ENCODE measurements at places on chromosomes 2 and 18. TPM values are rescaled to one million over a fixed set of nuclear protein-coding genes. Genes with fewer than 3 reads are reported as not detected.

GRCh38 chr2:30367232-30368070 lies 79.6 kb upstream of the LCLAT1 start:
- DNase-seq = no peak
- no peak overlapping the region for H3K27ac ChIP-seq
- H3K27me3 ChIP-seq = no peaks in the 10 kb centered on the region
- no peak overlapping the region for H3K4me3 ChIP-seq
- H3K36me3 ChIP-seq = no peaks in the 10 kb centered on the region

The AGBL5 gene
- 16.0 TPM for total RNA-seq

- peaks cover 12% of the 10 kb centered on the region for H3K4me1 ChIP-seq
- DNase-seq = no peak
- no peak overlapping the region for H3K4me3 ChIP-seq
- no peaks in the 10 kb centered on the region for H3K36me3 ChIP-seq
- H3K27ac ChIP-seq = no peak overlapping the region
Observed at GRCh38 chr2:215998636-215999035, 14.7 kb downstream of the MREG start.

- no peaks in the 10 kb centered on the region for H3K36me3 ChIP-seq
- no peak overlapping the region for H3K27ac ChIP-seq
- H3K4me3 ChIP-seq = no peak overlapping the region
- peak; percentile 40 for DNase-seq
Observed at GRCh38 chr2:233817995-233818638, 36.2 kb downstream of the HJURP start.

DNA sequence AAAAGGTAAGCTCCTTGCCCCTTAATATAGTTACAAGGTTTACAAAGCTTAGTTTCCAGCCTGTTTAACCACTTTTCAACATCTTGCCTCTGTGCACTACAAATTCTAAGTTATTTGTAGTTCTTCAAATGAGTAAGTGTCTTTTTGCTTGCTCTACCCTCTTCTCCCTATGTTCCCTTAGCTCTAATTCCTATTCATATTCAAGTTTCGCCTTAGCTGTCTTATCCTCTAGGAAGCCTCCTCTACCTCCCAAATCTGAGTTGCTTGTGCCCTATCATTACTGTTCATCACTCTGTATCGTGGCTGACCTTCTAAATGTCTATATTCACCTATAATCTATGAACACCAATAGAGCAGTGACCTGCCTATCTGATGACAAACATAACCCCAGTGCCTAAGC lies 25.3 kb downstream of the NRXN1 start:
- no peaks in the 10 kb centered on the region for H3K36me3 ChIP-seq
- no peak for DNase-seq
- H3K4me1 ChIP-seq = no peaks in the 10 kb centered on the region
- no peak overlapping the region for H3K27ac ChIP-seq
- no peaks in the 10 kb centered on the region for H3K27me3 ChIP-seq

GRCh38 chr2:104872866-104873688 lies 19.2 kb downstream of the POU3F3 start:
- no peak overlapping the region for H3K27ac ChIP-seq
- DNase-seq = no peak
- H3K36me3 ChIP-seq = no peaks in the 10 kb centered on the region

- H3K27me3 ChIP-seq = no peaks in the 10 kb centered on the region
- no peak overlapping the region for H3K4me3 ChIP-seq
- no peak for DNase-seq
Observed at GRCh38 chr2:14297906-14298305, 334.6 kb upstream of the LRATD1 start.

- no peak for DNase-seq
- no peaks in the 10 kb centered on the region for H3K27me3 ChIP-seq
- H3K4me3 ChIP-seq = no peak overlapping the region
- no peaks in the 10 kb centered on the region for H3K36me3 ChIP-seq
- H3K27ac ChIP-seq = no peak overlapping the region
- no peaks in the 10 kb centered on the region for H3K4me1 ChIP-seq
Observed at GRCh38 chr2:111990856-111991255, 64.2 kb upstream of the TMEM87B start.

GRCh38 chr2:232211743-232212686 lies 166.5 kb upstream of the ALPP start:
- no peak overlapping the region for H3K27ac ChIP-seq
- DNase-seq = no peak
- H3K27me3 ChIP-seq = no peaks in the 10 kb centered on the region
- H3K4me1 ChIP-seq = no peaks in the 10 kb centered on the region
- no peaks in the 10 kb centered on the region for H3K36me3 ChIP-seq
- no peak overlapping the region for H3K4me3 ChIP-seq

- no peak overlapping the region for H3K27ac ChIP-seq
- no peaks in the 10 kb centered on the region for H3K4me1 ChIP-seq
- H3K36me3 ChIP-seq = no peaks in the 10 kb centered on the region
Observed at GRCh38 chr2:40416486-40416885, 35.4 kb downstream of the SLC8A1 start.

The ALS2 gene
- 18.0 TPM for total RNA-seq

GRCh38 chr18:11040823-11041656 lies 108.3 kb downstream of the PIEZO2 start:
- H3K36me3 ChIP-seq = no peaks in the 10 kb centered on the region
- no peaks in the 10 kb centered on the region for H3K27me3 ChIP-seq
- DNase-seq = no peak
- H3K4me1 ChIP-seq = no peaks in the 10 kb centered on the region
- H3K27ac ChIP-seq = no peak overlapping the region
- no peak overlapping the region for H3K4me3 ChIP-seq

DNA sequence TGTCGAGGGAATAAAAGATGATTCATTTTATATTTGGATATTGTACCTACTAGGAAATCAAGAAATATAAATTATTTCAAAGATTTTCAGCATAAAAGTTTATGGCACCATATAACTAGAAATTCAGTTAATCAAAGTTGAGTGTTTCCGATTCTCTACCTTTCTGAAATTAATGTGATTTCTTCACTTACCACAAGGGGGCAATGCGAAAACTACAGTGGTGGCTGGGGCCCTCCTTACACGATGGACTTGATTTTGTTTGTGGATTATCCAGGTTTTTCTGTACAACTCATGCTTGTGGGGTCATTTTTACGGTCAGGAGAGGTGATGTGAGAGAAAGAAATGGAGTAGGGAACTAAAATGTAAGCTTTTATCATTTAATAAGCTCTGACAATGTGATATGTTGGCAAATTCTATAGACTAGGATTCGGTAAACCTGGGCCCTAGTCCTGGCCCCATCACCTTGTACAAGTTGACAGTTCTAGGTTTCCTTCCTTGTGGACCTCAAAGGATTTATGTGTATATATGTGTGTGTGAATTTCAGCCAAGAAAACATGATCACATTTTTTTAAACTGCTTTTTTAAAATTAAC lies 47.6 kb downstream of the G6PC2 start:
- no peaks in the 10 kb centered on the region for H3K4me1 ChIP-seq
- no peak overlapping the region for H3K4me3 ChIP-seq
- no peaks in the 10 kb centered on the region for H3K27me3 ChIP-seq
- no peak for DNase-seq
- no peak overlapping the region for H3K27ac ChIP-seq
- H3K36me3 ChIP-seq = no peaks in the 10 kb centered on the region

GRCh38 chr18:55546851-55547704 lies 40.9 kb downstream of the TCF4 start:
- H3K4me3 ChIP-seq = no peak overlapping the region
- no peaks in the 10 kb centered on the region for H3K36me3 ChIP-seq
- no peaks in the 10 kb centered on the region for H3K4me1 ChIP-seq
- peak overlapping the region; percentile 11 for H3K27ac ChIP-seq
- H3K27me3 ChIP-seq = no peaks in the 10 kb centered on the region

DNA sequence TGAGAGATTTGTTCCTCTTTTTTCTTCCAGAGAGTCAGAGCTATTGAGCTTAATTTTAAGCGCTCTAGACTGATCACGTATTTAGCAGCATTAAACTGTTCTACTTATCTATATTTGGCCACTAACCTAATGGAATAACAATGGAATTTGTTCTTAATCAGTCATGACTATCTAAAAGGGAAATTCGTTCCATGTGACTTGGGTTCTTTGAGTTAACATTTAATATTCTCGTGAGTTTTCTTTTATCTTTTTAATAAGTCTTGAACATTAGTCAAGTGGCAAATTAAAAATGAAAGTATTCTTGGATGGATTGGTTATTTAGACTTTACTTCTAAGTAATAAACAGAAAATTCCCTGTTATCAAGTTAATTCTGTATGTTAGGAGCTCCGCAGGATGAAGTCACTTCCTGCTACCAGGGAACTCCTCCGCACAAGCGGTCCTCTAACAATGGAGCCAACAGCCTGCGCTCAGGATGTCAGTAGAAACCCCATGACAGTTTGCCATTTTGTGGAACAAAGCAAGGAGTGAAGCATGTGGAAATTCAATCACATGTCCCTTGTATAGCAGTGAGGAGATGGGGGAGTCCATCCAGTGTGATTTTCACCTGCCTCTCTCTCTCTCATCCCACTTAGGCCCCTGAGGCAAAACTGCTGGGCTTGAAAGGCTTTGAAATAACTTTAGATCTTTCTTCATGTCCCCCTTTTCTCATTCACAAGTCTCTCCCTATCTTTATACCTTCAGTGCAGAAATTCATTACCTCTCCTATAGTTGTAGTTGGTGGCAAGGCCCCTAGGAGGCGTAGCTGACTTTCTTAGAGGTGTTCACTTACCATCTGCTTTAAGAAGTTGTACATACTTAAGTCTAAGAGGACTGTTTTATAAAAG lies 138.1 kb downstream of the WDR7 start:
- H3K4me1 ChIP-seq = no peaks in the 10 kb centered on the region
- H3K4me3 ChIP-seq = no peak overlapping the region
- H3K36me3 ChIP-seq = peaks cover 8% of the 10 kb centered on the region
- H3K27me3 ChIP-seq = no peaks in the 10 kb centered on the region

DNA sequence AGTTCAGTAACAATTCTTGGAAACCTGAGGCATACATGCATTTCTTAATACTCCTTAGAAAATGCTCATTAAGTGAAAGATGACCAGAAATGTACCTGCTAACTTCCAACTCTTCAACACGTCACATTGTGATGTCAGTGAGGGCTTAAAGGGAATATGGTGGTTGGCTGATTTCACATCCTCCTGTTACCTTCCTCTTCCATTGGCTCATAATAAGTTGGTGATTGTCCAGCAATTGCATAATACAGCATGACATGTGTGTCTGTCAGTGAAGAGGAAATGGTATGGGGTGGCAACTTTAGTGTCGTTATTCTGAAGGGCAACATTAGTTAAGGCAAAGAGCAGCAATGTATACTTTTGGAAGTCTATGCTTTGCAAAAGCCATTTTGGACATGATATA lies 26.0 kb downstream of the PLEK start:
- peaks cover 29% of the 10 kb centered on the region for H3K36me3 ChIP-seq
- no peak for DNase-seq
- H3K4me3 ChIP-seq = no peak overlapping the region
- H3K4me1 ChIP-seq = peaks cover 30% of the 10 kb centered on the region
- no peaks in the 10 kb centered on the region for H3K27me3 ChIP-seq

The PRADC1 gene
- 24.9 TPM for total RNA-seq

The MAPRE3 gene
- total RNA-seq = 2.4 TPM

DNA sequence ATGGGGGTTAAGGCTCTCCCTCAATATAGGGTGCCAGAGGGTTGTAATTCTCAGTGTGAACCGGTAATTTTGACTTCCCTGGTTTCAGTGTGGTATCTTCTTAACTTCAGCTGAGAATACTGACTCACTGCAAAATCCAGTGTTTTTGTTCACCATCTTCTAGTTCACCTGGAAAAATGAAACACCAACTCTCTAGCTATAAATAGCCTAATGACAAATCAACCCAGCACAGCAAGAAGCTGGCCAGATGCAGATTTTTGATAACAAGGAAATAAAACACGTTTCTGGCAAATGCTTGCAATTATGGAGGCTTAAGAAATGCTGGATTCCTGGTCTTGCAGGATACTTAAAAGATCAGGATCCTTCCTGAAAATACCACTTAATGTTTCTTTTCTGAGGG lies 192.3 kb downstream of the CLIP4 start:
- no peaks in the 10 kb centered on the region for H3K27me3 ChIP-seq
- no peak overlapping the region for H3K27ac ChIP-seq
- DNase-seq = no peak
- H3K4me3 ChIP-seq = no peak overlapping the region

The RAX gene
- total RNA-seq = not detected

The UPP2 gene
- not detected for total RNA-seq
